ENCODE measurements at places on chromosomes 5 and 9. TPM values are rescaled to one million over a fixed set of nuclear protein-coding genes. Genes with fewer than 3 reads are reported as not detected.
A peak's percentile ranks its signal among the peaks of the same experiment; 100 is the strongest.

Gene PITX1
- total RNA-seq = 30.7 TPM

Gene PRELID2
- total RNA-seq = 35.6 TPM

Gene COL23A1
- 7.0 TPM for total RNA-seq

DNA sequence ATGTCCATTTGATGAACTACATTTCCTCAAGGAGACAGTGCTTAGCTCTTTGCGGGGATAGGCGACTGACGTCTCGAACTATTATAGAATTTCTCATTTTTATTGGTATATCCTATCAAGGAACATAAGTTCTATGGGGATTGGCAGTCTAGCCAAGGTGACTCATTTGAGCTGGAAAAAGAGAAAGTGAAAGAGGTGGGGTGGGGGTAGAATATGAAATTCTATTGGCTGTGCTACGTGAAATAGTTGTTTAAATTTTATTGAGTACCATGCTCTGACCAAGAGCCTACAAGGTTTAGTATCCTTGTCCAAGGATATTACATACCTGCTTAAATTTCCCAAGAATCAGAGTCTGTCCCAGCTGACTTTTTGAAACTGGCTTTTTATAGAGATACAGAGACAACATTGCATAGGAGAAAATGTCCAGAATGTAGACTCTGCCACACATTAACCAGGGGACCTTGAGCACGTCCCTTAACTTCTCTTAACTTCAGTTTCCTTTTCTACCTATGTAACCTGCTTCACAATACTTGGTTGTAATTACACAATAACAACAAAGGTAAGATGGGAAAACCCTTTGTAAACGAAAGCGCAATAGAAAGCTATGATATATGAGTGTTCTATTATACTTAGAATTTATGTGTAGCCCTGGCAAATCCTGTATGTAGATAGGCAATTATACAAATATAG lies 226.4 kb upstream of the WWC1 start:
- DNase-seq = no peak
- no peaks in the 10 kb centered on the region for H3K36me3 ChIP-seq
- no peaks in the 10 kb centered on the region for H3K27me3 ChIP-seq
- H3K4me1 ChIP-seq = no peaks in the 10 kb centered on the region
- no peak overlapping the region for H3K27ac ChIP-seq

DNA sequence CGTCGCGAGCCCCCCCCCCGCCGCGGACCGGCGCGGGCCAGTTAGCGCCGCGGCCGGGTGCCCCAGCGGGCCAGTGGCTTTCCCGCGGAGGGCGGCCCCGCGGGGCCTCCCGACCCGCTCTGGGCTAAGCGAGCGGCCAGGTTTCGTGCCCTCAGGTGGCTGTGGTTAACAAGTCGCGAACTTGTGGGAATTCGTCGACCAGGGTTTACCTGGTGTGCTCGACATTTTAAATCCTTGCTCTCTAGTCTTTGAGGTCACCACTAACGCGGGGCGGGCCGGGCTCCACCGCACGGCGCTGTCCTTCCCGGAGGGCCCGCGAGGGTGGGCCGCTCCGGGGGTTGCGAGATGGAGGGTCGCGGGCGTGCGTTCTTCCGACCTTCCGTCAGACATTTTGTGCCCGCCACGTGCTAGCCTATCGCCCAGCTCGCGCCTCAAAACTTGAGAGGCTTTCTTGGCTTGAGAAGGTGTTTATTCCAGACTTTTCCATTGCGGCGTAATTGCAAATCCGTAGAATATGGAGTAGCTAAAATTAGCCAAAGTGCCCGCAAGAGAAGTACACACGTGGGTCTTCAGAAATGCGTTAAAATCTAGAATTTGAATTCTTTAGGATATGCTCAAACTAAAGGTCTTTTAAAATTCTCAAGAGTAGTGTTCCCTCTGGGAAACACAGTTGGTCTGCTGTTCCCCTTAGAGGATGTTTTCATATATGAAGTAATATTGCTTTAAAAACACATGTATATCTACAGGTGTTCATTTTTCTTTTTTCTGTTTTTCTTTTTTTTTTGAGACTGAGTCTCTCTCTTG lies 2.1 kb downstream of the ANP32B start:
- H3K4me3 ChIP-seq = peak overlapping the region; percentile 95
- peaks cover 75% of the 10 kb centered on the region for H3K4me1 ChIP-seq
- H3K36me3 ChIP-seq = no peaks in the 10 kb centered on the region

- peak; percentile 13 for DNase-seq
- H3K4me3 ChIP-seq = no peak overlapping the region
- H3K36me3 ChIP-seq = no peaks in the 10 kb centered on the region
- no peaks in the 10 kb centered on the region for H3K27me3 ChIP-seq
- H3K27ac ChIP-seq = no peak overlapping the region
Measured at GRCh38 chr5:152861231-152861630, 456.2 kb upstream of the NMUR2 start.

Gene DCTN4
- 27.7 TPM for total RNA-seq

GRCh38 chr5:7869474-7870136 lies 657 bp downstream of the MTRR start:
- peak overlapping the region; percentile 92 for H3K27ac ChIP-seq
- H3K36me3 ChIP-seq = peaks cover 12% of the 10 kb centered on the region
- DNase-seq = peak; percentile 48

DNA sequence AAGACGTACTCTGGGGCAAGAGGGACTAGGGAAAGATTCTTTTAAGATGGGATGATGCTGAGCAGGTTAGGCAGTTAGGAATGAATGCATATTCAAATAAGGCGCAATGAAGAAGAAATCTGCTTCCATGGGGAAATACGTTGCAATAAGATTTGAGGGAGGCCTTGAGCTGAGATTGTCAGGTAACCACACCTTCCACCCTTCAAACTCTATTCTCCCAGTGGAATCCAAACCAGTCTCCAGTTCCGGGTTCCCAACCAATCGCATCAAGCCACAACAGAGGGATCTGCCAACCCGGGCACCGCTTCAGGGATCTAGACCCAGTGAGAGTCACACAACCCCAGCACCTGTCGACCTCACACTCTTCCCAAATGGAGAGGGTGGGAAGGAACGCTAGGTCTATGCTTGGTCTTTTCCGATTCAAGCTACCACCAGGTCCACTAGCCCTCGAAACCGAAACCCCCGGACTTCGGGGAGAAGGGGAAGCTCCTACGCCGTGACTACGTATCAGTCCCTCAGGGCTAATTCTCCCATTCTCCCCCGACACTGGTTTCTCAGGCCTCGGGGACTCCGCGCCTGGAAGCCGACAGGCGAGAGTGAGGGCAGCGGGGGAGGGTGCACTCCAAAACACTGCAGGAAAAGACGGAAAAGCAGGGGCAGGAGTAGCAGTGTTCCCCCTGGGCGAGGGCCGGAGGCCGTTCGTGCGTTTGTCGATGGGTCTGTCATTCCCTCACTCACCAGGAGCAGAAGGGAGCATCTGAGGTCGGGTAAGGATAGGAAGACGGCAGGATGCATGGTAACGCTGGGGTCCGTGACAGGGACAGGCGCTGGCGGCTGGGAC lies 534 bp downstream of the ERP44 start:
- peak overlapping the region; percentile 98 for H3K4me3 ChIP-seq
- peak; percentile 86 for DNase-seq
- H3K27ac ChIP-seq = peak overlapping the region; percentile 98
- H3K27me3 ChIP-seq = no peaks in the 10 kb centered on the region

Gene NTNG2
- total RNA-seq = 8.1 TPM

DNA sequence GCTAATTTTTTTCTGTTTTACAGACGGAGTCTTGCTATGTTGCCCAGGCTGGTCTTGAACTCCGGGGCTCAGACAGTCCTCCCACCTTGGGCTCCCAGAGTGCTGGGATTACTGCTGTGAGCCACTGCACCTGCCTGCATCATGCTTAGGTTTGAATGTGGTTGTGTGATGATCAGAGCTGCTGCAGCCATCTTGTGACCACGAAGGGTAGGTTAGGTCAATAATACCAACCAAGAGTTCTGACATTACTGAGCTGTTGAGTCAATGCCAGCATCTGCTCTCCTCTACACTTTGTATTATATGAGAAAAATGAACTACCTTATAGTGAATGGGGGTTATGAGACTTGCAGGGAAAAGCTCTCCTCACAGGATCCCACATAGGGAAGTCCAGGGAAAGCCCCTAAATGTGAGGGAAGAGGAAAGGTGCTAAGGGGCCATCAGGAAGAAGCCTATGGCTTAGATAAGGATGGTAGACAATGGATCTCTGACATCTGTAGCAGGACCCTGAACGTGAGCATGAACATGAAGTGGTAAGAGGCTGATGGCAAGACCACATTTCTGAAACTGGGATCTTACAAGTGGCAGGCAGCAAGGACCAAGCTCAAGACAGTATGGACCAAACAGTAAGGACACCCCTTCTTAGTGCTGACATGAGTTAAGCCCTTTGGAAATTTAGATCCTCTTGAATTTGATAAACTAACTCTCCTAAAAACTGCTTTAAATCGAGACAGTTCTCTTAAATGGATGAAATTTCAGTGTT lies 75.7 kb upstream of the ZNF169 start:
- peaks cover 12% of the 10 kb centered on the region for H3K4me1 ChIP-seq
- H3K27me3 ChIP-seq = no peaks in the 10 kb centered on the region
- H3K4me3 ChIP-seq = no peak overlapping the region
- no peak overlapping the region for H3K27ac ChIP-seq

- no peaks in the 10 kb centered on the region for H3K27me3 ChIP-seq
- H3K27ac ChIP-seq = no peak overlapping the region
- H3K36me3 ChIP-seq = no peaks in the 10 kb centered on the region
- H3K4me1 ChIP-seq = no peaks in the 10 kb centered on the region
- no peak overlapping the region for H3K4me3 ChIP-seq
Measured at GRCh38 chr9:117290856-117291622, 123.8 kb downstream of the ASTN2 start.

Gene OSMR
- total RNA-seq = 17.9 TPM

- H3K36me3 ChIP-seq = no peaks in the 10 kb centered on the region
- DNase-seq = no peak
- H3K4me3 ChIP-seq = no peak overlapping the region
- H3K27me3 ChIP-seq = no peaks in the 10 kb centered on the region
Measured at GRCh38 chr9:84293001-84293798, 47.4 kb downstream of the SLC28A3 start.

DNA sequence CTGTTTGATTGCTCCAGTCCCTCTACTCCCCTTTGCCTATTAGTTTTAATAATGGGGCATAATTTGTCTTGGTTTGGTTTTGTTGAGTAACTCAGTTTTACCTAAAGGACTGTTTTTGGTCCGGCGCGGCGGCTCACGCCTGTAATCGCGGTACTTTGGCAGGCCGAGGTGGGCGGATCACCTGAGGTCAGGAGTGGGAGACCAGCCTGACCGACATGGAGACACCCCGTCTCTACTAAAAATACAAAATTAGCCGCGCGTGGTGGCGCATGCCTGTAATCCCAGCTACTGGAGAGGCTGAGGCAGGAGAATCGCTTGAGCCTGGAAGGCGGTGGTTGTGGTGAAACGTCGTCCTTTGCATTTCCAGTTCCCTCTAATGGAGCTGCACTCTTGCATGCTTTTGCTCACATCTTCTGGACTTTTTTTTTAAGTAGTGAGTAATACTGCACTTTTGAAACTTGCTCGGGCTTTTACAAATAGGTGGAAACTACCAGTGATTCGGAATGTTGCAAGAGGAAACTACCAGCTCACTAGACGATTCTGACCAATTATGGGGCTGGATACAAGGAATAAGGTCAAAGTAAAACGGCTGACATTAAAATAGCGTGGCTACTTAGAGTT lies 721 bp upstream of the MAML1 start:
- peaks cover 39% of the 10 kb centered on the region for H3K36me3 ChIP-seq
- peak overlapping the region; percentile 65 for H3K27ac ChIP-seq
- no peaks in the 10 kb centered on the region for H3K27me3 ChIP-seq

DNA sequence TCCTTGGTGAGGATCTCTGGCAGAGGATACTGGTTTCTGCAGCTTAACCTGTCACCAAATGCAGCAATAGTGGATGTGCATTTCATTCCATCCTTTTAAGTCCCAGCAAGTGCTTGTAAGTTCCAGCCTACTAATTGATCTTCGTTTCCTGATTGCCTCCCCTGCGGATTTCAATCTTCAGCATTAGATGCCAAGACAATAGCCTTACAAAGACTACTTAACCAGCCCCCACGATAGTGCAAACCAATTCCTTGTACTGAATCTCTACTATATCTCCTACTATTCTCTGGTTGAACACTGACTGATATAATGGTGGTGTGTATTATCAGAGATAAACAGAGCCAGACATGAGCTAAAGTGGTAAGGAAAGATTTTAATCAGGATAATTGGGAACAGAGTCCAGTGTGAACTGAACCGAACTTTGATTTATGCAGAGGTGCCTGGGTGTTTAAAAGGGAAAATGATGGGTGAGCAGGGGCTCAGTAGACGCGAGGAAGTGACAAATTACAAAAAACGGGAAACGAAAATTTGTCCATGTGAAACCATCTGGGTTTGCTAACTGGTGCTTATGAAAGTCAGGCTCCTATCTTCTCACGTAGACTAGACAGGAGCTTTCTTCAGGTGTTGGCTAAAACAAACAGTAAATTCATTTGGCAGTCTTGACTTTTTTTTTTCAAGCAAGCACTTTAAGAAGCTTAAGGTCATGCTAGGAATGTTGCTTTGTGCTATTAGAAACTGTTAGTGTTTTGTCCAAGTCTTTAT lies 106.9 kb upstream of the ST8SIA4 start:
- H3K4me3 ChIP-seq = no peak overlapping the region
- no peaks in the 10 kb centered on the region for H3K4me1 ChIP-seq
- no peaks in the 10 kb centered on the region for H3K36me3 ChIP-seq
- no peak overlapping the region for H3K27ac ChIP-seq

Gene SV2C
- total RNA-seq = 30.8 TPM

DNA sequence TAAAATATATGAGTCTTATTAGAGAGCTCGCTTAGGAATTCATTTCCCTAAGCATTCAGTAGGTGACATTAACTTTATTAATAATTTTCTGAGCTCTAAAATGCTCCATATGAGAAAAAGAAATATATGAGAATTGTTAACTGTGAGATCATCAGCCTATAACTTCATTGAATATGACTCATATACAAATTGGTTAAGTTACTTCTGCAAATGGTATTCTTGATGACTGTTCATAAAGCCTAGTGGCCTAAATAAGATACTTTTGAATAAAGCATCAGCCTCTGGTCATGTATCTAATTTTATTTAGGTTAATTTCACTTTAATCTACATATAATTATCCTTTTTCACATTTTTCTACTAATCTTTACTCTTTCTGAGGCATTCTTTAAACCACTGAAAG lies 710.2 kb upstream of the ACO1 start:
- H3K4me3 ChIP-seq = no peak overlapping the region
- H3K27ac ChIP-seq = no peak overlapping the region
- no peaks in the 10 kb centered on the region for H3K27me3 ChIP-seq
- no peak for DNase-seq

Gene IL3
- total RNA-seq = not detected

Gene ZDHHC11
- total RNA-seq = 1.8 TPM

Gene UQCRQ
- total RNA-seq = 83.4 TPM

Data from stomach (tissue), 19 donors.